Activated CD4-positive, alpha-beta T cell treated with anti-CD3 and anti-CD28 coated beads, Interleukin-2, amount 50 U/mL, for 16 hours (primary cell): ENCODE measurements at places on chromosomes 5 and 9.

DNA sequence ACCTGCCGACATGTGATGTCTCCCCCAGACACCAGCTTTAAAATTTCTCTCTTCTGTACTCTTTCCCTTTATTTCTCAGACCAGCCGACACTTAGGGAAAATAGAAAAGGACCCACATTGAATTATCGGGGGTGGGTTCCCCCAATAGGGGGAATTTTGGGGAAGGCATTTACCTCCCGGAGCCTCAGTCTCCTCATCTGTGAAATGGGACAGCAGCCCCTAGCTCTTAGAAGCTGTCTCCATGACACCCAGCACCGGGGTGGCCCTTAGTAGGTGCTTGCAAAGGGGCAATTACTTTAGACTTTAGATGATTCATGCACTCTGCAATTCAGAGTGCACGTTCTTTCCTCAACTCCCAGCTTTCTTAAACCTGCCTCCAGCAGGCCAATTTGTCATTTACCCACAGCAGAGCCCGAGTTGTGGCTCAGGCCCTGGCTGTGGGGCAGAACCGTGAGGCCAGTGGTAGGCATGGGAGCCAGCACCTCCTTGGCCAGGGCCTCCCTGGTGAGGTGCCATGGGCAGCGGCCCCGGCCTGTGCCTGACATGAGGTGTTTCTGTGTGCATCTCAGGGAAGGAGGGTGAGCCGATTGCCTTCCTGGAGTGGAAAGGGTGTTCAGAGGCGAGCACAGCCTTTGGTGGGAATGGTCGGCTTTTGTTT is 51.7 kb downstream of the SH3PXD2B start:
- no peak for DNase-seq

DNA sequence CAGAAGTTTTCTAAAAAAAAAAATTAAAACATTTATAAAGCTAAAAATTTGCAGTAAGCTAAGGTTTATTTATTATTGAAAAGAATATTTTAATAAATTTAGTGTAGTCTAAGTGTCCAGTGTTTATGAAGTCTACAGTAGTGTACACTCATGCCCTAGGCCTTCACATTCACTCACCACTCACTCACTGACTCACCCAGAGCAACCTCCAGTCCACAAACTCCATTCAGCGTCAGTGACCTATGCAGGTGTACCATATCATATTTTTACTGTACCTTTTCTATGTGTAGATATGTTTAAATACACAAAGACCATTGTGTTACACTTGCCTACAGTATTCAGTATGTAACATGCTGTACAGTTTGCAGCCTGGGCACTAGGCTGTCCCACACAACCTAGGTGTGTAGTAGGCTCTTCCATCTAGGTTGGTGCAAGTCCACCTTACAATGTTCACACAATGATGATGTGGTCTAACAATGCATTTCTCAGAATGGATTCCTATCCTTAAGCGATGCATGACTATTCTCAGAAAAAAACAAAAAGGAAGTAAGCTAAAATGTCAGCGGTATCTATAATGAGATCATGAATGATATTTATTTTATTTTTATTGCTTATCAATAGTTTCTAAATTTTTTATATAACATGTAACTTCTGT is 336.7 kb downstream of the AGTPBP1 start:
- DNase-seq = no peak

DNA sequence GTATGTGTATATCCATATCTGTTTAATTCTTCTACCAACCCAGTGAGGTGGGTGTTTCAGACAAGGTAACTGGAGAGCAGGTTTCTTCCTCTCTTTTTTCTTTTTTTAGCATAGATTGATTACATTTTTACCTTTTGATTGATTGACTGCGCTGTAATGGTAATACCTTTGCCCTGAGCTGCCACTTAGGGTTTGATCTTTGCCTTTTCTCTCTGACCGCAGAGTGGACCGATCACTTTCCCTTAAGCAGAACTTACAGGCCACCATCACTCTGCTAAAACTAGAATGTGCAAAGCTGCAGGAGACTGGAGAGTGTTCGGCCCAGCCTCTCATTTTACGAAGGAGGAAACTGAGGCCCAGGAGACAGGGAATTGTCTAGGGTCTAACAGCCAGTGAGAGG is 38.0 kb downstream of the RCL1 start:
- no peak for DNase-seq

DNA sequence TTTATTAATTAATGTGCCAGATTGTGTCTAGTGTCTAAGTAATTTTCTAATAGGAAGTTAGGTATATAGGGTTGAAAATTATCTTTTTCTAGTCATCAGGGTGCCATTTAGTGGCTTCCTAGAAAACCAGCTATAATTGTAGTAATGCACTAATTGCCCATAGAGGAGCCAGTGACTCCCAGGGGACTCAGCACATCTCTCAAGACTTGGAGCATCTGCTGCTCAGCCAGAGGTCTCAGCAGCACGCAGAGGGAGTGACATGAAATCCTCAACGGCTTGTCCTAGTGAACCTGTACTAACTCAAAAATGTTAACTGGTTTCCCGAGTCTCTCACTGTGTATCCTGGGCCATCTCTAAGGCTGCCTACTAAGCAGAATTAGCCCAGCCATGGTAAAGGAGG is 78.2 kb upstream of the MAN2A1 start:
- DNase-seq = no peak

DNA sequence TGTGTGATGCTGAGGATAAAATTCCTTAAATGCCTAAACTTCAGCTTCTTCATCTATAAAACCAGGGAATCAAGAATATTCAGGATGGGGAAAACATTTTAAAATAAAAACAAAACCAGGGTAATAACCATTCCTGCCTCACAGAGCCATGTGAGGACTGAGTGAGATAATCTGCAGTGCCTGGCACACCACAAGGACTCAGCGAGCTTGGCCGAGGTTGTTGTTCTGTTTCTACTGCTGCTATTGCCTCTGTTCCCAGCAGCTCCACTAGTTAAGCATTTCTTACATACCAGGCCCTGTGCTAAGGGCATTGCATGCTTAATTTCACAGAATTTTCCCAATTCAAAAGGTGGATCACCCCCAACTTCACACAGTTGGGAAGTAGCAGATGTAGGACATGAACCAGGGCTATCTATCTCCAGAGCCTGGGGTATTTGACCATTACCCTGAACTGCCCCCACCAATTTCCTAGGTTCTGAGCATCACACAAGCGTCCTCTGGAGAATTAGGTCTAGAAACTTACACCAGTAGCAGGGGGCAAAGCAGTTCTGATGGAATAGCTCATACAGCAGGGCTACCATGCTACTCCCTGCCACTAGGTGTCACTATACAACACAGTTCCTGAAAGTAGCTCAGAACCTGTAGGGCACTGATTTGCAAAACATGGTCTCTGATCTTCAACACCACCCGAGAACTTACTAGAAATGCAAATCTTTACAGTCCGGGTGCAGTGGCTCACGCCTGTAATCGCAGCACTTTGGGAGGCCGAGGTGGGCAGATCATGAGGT is 74.3 kb downstream of the LRSAM1 start:
- DNase-seq = peak; percentile 42

DNA sequence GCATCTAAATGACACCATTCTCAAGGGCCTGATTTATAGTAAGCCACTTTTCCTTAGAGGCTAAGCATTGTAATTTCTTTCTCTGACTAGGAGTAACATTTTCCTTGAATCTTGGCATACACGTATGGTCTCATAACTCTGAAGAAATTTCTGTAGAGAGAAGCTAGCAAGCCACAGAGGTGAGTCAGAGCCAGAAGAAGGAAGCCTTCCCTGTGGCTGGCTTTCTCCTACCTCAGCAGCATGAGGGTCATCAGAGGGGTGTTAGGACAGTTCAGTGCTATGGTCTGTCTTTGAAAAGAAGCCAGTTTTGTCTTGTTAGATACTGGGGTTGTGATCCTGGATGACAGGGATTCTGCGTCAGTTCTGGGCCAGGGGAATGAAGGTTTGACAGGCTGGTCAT is 3.2 kb downstream of the SNX30 start:
- DNase-seq = peak; percentile 46

- DNase-seq = no peak
Measured at GRCh38 chr9:85941622-85941940, 635 bp downstream of the NAA35 start.

DNA sequence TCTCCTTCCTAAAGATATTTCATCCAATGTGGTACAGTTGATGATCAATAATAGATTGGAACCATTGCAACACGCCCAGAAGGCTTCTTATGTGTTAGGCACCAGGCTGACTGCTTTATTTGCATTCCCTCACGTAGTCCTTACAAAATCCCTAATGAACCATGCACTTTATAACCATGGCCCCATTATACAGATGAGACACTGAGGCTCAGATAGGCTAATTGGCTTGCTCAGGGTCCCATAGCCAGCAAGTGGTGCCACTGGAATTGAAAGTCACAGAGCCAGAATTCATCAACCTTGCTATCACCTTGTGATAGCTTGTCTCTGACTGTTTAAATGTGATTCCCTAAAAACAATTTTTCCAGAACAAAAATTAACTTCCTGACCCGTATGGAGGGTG is 27.8 kb upstream of the RAI14 start:
- no peak for DNase-seq

DNA sequence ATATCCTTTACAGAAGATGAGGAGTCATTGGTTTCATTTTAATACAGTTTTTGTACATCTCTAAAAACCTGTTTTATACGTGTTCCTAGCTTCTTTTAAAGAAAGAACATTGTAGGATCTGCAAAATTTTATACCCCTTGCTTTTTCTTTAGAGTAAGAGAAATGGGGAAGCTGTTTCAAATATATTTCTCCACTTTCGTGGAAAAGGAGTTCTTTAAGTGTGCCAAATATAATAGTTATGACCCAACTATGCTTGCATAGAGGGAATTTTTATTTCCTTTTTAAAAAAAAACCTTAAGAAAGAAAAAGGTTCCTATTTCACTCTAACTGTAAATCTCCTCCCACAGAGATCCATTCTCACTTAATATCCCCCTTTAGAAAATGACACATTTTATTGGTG is 27.5 kb upstream of the DMAC1 start:
- DNase-seq = no peak

DNA sequence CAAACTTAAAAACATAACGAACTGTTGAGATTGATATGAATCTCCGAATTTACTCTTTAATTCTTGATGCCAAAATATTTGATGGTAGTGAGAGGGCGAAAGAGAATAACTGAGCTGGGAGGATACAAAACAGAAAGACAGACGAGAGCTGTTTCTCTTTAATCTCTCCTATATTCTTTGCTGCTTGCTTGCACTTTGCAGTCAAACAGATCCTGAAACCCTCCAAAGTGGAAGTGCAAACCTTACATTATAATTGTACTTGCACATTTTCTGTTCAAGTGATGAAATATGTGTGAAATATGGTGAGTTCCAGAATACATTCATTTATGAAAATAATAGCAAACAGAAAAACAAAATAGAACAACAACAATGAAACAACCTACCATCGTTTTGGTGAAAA is 63.8 kb downstream of the PAM start:
- DNase-seq = peak; percentile 5

- DNase-seq = no peak
Measured at GRCh38 chr5:179153921-179154345, 93.8 kb downstream of the ZNF354C start.
